ENCODE measurements at places on chromosomes 6 and 20.

- DNase-seq, result no peak
These were observed 94.0 kb upstream of the HIVEP1 start for GRCh38 chr6:11917951-11918738.

DNA sequence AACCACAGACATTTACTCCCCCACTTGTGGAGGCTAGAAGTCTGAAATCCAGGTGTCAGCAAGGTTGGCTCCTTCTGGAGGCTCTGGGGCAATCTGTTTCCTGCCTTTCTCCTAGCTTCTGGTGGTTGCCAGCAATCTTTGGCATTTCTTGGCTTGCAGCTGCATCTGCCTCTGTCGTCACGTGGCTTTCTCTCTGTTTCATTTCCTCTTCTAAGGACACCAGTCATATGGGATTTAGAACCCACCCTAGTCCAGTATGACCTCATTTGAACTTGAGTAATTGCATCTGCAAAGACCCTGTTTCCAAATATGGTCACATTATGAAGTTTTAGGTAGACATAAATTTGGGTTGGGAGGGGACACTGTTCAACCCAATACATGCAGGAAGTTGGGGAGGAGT lies 56.2 kb upstream of the EPB41L1 start:
- no peak for DNase-seq

DNA sequence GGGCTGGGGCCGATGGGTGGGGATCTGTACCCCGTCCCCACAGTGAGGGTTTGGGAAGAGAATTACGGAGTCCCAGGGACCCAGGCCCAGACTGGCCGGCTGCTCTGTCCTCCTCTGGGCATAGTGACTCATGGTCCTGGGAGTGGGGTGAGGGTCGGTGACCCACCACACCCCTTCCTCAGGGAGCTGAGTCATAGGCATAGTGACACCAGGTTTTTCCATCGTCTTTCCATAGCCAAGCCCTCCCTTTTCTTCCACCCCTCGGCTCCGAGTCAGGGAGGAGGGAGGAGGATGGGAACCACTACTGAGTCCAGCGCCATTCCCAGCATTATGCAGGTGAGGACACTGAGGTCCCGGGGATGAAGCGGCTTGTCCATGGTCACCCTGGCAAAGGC lies 8.9 kb downstream of the CYP21A2 start:
- no peak for DNase-seq

GRCh38 chr20:6612606-6612923 lies 154.9 kb upstream of the BMP2 start:
- no peak for DNase-seq

- DNase-seq, result no peak
These were observed 58.0 kb downstream of the GNAS start for GRCh38 chr20:58910473-58910872.

- DNase-seq, result no peak
These were observed 941.3 kb downstream of the TBC1D32 start for GRCh38 chr6:120392941-120393340.

- no peak for DNase-seq
These were observed 255.0 kb downstream of the HACE1 start for GRCh38 chr6:104604685-104605084.

DNA sequence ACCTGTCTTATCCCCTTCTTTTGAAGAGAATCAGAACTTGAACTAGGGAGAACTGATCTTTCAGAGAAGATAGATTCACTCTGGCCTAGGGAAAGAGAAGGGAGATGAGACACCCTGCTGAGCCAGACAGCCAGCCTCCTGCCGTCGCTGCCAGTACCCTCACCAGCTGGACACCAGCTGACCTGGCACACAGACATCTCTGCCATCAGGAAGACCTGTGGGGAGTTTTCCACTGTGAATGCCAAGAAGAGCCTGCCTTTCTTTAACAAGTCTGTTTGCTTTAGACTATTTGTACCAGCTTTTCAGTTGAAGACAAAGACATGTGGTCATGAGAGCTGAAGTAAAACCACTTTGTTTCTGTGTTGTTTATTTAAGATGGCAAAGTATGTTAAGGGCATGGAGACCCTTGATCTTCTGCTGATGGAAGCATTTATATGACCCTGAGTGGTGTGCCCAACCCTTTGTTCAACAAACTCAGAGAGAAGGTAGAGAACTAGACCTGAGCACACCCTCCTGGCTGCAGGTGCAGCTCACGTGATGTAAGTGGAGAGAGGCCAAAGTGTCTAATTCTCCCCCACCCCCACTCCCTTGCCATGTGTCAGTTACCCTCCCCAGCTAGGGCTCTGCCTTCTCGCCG lies 82.3 kb upstream of the SLC24A3 start:
- DNase-seq, result no peak

- peak; percentile 36 for DNase-seq
These were observed 185.6 kb downstream of the TSHZ2 start for GRCh38 chr20:53157443-53158408.

- DNase-seq, result no peak
These were observed 113.0 kb downstream of the MANEA start for GRCh38 chr6:95690328-95690727.

DNA sequence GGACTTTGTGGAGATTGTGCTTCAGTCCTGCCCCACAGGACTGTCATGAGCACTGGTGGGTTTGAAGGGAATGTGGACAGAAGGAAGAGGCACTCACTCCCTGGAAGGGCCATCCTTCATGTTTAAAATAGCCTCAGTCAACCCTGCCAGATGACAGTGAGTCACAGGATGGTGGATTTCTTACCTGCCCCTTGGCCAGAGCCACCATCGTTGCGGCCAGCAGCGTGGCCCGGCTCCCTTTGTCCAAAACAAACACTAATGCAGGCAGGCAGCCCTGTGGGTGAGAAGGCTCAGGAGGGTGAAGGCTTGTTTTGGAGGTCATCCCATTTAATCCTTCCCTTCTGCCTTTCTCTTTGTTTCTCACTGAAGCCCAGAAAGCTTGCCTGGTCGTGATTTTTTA lies 422.7 kb downstream of the CD83 start:
- DNase-seq, result no peak

GRCh38 chr6:84663866-84664265 lies 100.5 kb downstream of the TBX18 start:
- no peak for DNase-seq

GRCh38 chr6:162467679-162468078 lies 259.9 kb downstream of the PRKN start:
- DNase-seq, result no peak

DNA sequence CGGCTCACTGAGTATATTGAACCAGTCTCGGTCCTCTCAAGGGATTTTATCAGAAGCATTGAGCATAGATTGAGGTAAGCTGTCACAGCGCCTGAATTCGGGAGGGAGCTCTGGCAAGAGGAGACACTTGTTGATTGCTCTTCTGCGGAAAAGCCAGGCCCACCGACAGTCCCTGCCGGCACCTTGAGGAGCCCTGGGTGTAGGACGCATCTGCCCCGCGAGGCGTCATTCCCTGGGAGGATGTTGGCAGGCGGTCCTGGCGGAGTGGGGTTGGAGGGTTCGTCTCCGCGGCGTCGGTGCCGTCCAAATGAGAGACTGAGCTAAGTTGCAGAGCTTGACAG lies 843 bp downstream of the FBXO9 start:
- DNase-seq, result peak; percentile 42

DNA sequence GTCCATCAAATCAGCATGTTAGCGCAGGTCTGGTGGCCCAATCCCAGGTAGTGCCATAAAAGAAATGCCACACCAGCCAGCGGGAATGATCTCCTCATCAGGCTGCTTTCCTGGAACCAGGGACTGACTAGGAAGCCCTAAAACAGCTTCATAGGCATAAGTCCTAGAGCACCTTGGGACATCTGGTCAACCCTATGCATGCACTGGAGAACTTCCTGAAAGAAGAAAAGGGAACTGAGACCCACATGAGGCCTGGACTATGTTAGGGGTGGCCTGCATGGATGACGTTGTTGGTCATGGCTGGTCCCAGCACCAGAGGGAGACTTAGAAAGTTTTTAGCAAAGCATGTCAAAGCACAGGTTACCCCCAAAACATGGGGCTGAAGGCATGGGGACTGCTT lies 7.6 kb upstream of the KCNK16 start:
- DNase-seq, result no peak

DNA sequence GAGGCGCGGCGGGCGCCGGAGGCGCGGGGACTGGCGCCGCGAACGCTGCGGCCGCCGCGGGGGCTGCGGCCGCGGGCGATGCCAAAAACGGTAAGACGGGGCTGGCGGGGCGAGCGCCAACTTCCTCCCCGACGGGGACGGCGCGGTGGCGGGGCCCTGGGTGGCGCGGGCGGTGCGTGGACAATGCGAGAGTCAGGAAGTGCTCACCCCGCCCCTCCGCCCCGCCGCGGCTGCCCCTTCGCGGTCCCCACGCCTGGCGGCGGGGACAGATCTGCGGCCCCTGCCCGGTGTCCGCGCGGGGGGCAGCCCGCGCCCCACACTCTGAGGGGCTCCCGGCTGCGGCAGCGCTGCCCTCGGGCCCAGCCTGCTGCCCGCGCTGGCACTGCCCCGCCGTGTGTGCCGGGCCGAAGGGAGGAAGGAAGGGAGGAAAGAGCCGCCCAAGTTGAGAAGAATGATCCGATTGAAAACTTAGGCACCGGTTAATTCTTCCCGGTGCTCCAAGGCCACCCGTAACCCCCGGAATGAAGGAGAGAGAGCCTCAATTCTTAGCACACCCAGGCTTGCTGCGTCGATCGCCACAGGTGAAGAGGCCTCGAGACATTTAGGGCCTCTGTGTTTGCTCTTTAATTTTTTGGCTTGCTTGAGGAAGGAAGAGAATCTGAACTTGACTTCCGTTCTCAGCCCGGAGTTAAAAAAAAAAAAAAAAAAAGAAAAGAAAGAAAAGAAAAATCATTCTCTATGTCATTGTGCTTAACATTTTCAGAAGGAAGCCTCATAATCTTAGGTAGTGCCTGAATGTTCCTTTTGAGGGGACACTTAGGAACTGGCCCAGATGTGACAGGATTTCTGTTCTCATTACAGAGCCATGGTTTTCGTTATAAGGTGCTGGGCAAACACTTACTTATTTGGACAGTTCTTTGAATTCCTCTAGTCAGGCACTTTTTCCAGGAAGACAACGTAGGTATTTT lies 982 bp downstream of the HECA start:
- peak; percentile 67 for DNase-seq

- no peak for DNase-seq
These were observed 180.0 kb downstream of the TMEM242 start for GRCh38 chr6:157143171-157143889.

GRCh38 chr20:44050327-44050726 lies 135.7 kb downstream of the TOX2 start:
- no peak for DNase-seq

DNA sequence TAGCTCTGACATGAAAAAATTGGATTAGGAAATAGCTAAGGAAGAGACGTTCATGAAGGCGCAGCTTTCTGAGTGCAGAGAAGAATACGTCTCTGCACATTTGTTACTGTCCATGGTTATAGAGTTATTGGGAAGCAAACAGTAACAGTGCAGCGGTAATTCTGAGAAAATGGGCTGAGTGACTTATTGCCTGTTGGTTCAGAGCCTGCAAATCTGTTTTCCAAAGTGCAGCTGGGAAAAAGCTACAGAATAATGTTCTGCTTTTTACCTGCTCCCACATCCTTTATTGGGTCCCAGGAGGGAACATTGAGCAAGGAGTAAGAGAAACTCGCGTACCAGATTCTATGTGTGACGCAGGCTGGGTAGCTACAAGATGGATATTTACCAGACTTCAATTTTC lies 160.2 kb downstream of the BTBD3 start:
- DNase-seq, result no peak

DNA sequence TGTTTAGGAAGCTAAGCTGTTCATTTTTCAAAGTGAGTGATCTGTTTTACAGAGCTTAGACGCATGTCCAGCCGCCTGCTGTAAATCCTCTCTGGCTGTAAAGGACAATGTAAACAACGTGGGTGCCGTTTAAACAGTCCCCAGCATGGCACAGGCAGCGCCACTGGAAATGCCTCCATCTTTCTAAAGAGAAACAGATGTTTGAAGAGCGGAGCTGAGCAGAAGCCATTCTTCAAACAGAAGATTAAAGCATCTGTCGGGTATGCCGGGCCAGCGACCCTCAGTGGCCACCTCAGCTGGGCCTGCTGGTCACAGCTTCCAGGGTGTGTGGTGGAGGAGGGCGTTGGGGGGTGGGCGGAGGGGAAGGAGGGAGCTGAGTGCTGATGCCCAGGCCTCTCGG lies 138.6 kb downstream of the ERMARD start:
- DNase-seq, result peak; percentile 30

- no peak for DNase-seq
These were observed 47.5 kb downstream of the OPRM1 start for GRCh38 chr6:154086510-154086909.

- no peak for DNase-seq
These were observed 233.7 kb downstream of the IBTK start for GRCh38 chr6:82013561-82014530.

DNA sequence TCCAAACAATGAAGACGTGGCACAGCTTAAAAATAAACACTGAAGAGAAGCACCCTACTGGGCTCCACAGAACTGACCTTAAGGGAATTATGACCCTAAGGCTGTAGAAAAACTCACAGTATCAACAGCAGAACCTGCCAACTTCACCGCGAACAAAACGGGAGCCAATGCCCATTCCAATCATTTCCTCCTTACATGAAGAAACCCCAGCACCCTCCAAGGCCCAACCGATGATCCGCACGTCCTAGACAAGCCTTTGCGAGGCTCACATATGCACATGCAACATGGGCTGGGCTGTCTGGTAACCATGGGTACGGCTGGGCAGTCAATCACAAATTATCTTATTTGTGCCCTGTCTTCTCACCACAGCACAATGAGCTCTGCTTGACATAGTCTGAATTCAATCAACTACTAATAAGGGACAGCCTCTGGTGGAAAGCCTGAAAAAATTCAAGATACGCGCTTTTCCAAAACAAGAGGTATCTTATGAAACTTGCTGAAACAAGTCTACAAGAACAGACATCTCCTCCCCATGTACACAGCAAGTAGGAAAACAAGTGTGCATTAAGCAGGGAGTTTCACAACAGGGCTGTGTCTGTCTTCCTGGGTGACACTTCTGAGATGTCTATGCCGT lies 1.7 kb downstream of the DIDO1 start:
- DNase-seq, result no peak

DNA sequence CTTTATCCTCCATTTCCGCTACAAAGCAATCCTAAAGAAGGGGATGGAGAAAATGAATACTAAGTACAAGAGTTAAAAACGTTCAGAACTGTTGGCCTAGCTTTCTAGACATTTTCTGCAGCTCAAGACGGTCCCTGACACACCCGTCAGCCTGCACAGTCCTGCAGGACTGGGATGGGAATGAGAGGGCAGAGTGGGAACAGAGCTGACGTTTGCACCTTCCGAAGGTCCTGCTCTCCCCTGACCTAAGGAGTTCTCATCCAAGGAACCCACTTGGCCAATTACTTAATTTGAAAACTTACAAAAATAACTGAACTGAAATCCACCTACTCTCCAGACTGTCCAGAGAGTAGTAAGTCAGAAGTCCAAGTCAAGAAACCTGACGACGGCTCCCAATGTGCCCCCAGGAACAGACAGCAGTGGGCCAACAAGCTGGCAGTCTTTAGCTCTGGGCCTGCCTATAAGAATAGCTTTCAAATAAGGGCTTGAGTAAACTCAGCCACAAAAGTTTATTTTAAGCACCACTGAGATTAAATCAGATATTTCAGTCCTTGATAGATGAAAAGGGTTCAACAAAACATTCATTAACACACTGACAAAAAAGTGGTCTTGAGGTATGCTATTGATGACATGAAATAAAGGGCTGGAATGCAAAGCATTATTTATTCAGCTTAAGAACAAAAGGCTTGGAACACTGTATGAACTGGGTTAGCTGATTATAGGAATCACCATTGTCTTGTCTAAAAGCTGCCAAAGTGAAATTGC lies 76.8 kb downstream of the CNKSR3 start:
- DNase-seq, result no peak
